Stimulated activated naive CD8-positive, alpha-beta T cell treated with anti-CD3 and anti-CD28 coated beads, Interleukin-15, Interleukin-2, amounts not matched to agents 100 U/mL and 50 U/mL, for 24 hours (primary cell): ENCODE measurements at places on chromosomes 13 and 19.
A peak's percentile ranks its signal among the peaks of the same experiment; 100 is the strongest.

- no peak for DNase-seq
Measured at GRCh38 chr19:2042485-2043250, 8.4 kb downstream of the MKNK2 start.

GRCh38 chr19:29015569-29015968 is 197.4 kb downstream of the UQCRFS1 start:
- DNase-seq, result no peak

DNA sequence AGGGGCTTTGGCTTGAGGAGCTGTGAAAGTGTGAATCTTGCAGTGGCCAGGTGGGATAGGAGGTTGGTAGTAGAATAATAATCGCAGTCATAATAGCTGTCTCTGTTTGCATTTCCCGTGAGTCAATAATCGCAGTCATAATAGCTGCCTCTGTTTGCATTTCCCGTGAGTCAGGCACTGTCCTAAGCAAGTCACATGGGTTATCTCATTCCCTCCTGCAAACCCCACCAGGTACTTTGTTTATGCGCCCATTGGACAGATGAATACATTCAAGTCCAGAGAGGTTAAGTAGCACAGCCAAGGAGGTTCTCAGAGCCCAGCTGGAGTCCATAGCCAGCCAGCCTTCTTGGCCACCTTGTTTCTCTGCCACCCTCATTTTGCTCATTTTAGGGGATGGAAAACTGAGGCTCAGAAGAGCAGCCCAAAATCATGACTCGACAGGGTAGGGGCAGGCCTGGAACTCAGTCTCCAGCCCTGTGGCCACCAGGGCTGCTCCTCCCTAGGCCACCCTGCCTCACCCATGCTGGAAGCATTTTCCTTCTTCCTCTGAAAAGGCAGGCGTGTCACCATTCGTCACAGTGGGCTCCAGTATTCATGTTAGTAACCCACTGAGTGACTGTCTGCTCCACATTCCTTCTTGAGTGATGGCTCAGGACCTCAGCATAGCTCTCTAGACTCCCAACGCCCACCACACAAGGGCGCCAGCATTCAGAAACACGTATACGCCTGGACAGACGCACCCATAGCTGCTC is 206.2 kb downstream of the URI1 start:
- no peak for DNase-seq

GRCh38 chr13:110356362-110356761 is 49.3 kb downstream of the COL4A2 start:
- DNase-seq, result no peak

GRCh38 chr19:48772503-48772953 is 17.2 kb downstream of the FGF21 start:
- DNase-seq, result no peak

- DNase-seq, result no peak
Measured at GRCh38 chr19:18840288-18841267, 8.8 kb downstream of the UPF1 start.

- DNase-seq, result peak; percentile 82
Measured at GRCh38 chr13:31044364-31045285, 112.2 kb downstream of the TEX26 start.

DNA sequence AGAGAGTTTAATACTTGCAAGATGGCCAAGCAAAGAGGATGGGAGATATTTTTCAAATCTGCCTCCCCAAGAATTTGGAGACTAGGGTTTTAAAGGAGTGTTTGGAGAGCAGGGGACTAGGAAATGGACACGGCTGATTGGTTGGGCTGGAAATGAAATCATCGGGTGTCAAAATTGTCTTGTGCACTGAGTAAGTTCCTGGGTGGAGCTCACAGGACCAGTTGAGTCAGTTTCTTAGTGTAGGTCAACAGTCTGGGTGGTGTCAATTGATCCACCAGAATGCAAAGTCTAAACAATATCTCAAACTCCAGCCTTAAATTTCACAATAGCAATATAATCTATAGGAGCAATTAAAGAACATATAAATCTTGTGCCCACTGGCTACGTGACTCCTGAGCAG is 23.0 kb upstream of the CEACAM4 start:
- no peak for DNase-seq

DNA sequence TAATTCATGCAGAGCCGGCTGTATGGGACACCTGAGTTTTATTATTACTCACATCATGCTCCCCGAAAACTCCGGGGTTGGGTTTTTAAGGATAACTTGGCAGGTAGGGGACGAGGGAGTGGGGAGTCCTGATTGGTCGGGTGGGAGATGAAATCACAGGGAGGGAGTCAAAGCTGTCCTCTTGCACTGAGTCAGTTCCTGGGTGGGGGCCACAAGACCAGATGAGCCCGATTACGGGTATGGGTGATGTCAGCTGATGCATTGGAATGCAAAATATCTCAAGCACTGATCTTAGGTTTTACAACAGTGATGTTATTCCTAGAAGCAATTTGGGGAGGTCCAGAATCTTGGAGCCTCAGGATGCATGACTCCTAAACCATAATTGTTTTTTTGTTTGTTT is 18.6 kb upstream of the COG3 start:
- no peak for DNase-seq

DNA sequence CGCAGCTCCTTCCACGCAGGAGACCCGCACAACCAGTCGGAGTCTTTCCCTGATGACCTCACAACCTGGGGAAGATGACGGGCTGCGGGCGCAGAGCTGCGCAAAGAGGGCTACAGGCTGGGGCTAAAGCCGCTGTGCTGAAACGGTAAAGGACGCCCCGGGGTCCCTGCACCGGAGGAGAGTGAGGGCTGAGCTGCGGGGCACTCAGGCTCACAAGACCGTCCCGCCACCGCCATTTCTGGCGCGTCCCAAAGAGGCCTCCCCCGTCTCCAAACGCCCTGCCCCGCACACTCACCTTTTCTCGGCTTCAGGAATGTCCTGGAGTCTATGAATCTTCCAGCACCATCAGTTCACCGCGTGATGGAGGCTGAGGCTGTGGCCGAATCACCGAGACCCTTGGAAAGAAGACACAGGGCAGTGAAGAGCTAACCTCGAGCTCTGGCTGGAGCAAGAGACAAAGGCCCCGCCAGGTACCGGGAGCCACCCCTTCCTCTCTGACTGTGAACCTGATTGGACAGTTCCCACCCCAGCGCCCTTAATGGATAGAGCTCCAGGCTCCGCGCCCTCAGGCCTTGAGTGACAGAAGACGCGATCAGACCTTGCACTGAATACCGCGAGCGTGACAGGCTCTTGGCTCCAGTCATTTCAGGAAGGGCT is 41.8 kb upstream of the ZNF429 start:
- peak; percentile 54 for DNase-seq

GRCh38 chr19:55091126-55091910 is 15.6 kb downstream of the EPS8L1 start:
- DNase-seq, result no peak

GRCh38 chr19:57559008-57559403 is 657 bp downstream of the ZNF550 start:
- peak; percentile 24 for DNase-seq

DNA sequence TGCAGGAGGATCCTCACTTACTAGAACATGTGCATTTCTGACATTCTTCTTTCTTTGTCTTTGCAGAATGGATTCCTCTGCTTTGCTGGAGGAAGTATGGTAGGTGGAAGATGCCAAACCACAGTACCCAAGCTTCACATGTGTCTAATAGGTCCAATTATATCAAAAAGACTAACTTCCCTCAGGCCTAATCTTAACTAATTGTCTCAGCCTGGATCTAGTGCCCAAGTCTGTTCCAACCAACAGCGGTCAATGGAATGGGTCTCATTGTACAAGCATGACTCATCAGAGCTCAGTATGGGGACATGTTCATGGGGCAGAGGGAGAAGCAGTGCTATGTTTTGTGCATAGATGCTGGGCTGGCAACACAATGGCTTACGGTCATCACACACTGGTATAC is 81.6 kb upstream of the CSNK1A1L start:
- DNase-seq, result no peak

- no peak for DNase-seq
Measured at GRCh38 chr19:23365222-23365621, 30.0 kb downstream of the ZNF91 start.

GRCh38 chr13:79989217-79989661 is 351.7 kb downstream of the SPRY2 start:
- DNase-seq, result no peak

GRCh38 chr13:112756511-112756966 is 66.7 kb downstream of the ATP11A start:
- no peak for DNase-seq

GRCh38 chr13:31037874-31038500 is 105.5 kb downstream of the TEX26 start:
- DNase-seq, result no peak

GRCh38 chr13:60318186-60318585 is 78.8 kb upstream of the TDRD3 start:
- DNase-seq, result no peak

- no peak for DNase-seq
Measured at GRCh38 chr19:33524024-33524664, 2.6 kb upstream of the PEPD start.

- peak; percentile 41 for DNase-seq
Measured at GRCh38 chr19:29668746-29669609, 3.7 kb downstream of the PLEKHF1 start.

- DNase-seq, result no peak
Measured at GRCh38 chr19:47049307-47049700, 880 bp upstream of the TMEM160 start.

GRCh38 chr13:47126432-47126831 is 229.6 kb upstream of the HTR2A start:
- no peak for DNase-seq

DNA sequence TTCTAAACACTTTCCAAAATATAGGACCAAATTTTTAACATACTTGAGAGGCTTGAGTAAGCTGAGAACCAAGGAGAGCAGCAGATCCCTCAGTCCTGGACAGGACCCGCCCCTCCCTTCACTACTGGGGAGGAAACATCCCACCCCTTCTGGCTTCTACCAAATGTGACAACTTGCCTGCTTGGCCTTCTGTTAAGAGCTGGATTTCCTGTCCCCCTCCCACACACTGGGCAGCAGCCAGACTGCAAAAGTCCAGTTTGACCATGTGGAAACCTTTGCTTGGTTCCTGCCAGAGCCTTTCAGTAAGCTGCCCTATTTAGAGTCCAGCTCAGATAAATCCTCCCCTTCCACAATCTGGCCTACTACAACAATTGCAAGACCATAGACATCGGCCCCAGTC is 84.3 kb downstream of the FGF14 start:
- DNase-seq, result no peak
